Femur (tissue), 1 donor: ENCODE measurements at places on chromosomes 2 and 18.

DNA sequence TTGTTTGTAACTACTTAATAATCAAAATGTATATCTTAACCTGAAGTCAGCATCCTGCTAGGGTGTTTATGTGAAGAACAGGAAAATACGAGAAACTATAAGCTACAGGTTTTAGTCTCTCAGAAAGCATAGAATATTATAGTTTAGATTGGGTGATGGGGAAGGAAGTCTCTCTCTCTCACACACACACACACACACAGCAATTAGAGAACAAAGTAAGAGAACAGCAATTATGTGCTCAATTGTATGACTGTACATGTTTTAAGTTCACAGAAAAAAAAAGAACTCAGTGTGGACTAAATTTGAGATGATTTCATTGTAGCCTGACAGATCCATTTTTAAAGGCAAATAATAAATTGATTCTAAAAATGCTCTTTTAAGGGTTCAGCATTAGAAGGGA lies 94.3 kb upstream of the ZNF516 start:
- DNase-seq, result no peak

DNA sequence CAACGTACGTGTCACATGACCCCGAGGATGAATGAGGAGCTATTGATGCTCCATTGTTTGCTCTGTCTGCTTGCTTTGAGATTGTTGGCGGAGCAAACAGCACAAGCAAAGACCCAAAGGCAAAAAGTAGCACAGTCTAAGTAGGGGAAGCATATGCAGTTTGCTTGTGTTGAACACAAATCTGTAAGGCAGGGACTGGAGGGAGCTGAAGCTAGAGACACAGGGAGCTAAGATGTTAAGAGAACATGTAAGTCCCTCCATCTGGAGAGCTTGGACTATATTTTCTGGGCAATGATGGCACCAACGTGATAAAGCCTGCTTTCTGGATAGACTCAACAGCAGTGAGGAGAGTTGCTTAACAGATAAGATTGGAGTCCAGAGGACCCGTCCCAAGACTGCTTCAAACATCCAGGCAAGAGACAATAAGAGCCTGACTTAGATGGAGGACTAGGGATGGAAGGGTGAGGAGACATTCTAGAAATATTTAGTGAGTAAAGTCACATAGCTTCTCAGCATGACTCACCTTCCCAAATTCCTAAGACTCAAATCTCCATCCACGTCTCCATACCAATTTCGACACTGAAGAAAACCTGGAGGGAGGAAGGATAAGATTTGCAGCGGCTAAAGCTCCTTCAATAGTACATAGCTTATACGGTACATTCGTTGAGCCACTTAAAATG lies 88.1 kb upstream of the KLF7 start:
- DNase-seq, result no peak

- DNase-seq, result no peak
Measured at GRCh38 chr2:1766851-1767811, 22.8 kb upstream of the PXDN start.

DNA sequence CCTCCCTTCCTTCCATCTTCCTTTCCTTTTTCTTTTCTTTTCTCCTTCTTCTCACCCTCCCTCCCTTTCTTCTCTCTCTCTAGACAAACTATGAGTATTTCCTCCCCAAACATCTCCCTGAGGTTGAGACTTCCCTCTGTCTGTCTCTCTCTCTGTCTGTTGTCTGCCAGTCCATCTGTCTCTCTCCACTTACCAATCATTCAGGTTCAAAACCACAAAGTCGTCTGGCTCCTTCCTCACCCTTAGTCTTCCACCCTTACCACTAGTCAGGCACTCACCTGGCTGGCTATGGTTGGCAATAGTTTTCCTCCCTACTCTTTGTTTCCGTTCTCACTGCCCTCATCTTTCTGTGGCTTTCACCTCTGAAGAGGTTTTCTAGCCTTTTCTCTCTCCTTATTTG lies 12.9 kb downstream of the CCL20 start:
- no peak for DNase-seq

GRCh38 chr2:3730646-3731045 lies 27.3 kb downstream of the DCDC2C start:
- DNase-seq, result no peak

GRCh38 chr2:235693279-235693678 lies 199.4 kb downstream of the AGAP1 start:
- DNase-seq, result no peak

DNA sequence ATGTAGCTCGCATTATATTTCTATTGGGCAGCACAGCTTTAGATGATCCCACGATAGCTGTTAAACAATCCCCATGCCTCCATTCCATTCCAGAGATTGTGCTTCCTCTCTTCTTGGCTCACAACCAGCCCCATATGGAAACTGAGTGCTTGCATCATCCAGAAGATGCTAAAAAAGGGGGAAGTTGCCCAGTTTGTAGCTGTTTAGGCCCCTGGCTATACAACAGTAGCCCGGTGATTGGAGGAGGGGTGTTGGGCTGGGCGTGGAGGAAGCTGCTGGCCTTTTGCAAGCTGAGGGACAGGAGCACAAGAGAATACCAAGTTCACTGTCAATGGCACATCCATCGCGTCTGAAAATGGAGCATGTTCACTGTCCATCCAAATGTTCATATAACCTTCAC lies 360.2 kb downstream of the ALK start:
- DNase-seq, result peak; percentile 35
